Amniotic epithelial cell (primary cell): ENCODE measurements at places on chromosomes 1 and 21.
A peak's percentile ranks its signal among the peaks of the same experiment; 100 is the strongest.

DNA sequence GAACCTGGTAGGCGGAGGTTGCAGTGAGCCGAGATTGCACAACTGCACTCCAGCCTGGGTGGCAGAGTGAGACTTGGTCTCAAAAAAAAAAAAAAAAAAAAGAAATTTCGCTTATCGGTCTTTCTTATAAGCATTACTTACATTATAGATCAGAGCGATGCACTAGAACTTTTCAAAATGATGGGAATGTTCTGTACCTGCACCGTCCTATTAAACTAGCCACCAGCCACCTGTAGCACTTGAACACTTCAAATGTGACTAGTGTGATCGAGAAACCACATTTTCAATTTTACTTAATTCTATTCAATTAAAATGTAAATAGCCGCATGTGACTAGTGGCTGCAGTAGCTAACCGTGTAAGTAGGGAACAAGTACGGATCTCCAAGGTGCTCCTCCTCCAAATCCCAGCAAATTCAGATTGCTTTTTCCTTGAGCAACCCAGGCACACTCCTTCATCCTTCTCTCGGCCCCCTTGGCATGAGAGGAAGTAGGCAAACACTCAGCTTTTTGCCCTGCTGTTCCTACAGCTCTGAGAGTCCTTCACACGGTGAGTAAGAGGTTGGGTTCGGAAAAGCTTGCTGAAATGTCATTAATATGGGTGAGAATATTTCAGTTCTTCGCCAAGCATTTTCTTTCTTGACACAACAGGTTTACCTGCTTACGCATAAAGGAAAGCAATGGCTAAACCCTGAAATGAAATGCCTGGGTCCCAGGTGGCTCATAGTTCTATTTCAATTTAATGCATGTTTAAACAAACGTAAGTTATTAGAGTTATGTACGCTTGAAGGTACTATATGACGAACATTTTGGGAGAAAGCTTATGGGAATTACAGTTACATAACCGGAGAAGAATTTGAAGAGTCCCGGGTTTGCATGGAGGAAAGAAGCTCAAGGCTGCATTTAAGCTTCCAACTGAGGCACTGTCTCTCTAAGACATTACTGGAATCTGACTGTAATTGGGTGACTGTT is 69.5 kb upstream of the HUNK start:
- DNase-seq: no peak

GRCh38 chr1:166858726-166859419 is 17.2 kb downstream of the TADA1 start:
- no peak for DNase-seq

DNA sequence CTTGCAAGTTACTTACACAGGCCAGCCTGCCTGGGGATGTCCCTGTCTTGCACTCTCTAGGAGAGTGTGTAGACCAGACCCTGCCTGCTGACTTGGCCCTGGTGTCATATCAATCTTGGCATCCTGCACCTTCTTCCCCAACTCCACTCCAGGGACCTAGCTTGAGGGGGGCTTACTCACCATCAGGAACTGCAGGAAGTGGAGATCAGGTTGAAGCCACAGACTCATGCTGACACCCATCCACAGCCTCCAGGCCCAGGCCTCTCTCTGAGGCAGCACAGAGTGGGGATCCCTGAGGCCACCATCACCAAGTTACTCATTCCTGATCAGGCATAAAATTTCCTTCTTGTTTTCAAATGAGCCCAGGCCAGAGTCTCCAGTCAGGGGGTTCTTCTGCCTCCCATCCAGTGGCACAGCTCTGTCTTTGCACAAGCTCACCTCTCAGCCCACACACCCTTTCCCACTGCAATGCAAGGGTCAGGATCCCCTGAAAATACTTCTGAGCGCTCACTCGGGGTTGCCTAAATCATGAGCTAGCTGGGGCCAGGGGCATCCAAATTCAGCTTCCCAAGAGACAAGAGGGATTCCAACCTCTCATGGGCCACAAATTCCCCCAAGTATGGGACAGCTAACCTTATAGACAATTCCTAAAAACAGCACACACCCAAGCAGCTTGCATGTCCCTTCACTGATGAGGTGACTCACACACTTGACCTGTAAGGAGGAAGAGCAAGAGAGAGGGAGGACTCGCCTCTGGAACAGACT is 33.5 kb downstream of the CSMD2 start:
- DNase-seq: no peak

DNA sequence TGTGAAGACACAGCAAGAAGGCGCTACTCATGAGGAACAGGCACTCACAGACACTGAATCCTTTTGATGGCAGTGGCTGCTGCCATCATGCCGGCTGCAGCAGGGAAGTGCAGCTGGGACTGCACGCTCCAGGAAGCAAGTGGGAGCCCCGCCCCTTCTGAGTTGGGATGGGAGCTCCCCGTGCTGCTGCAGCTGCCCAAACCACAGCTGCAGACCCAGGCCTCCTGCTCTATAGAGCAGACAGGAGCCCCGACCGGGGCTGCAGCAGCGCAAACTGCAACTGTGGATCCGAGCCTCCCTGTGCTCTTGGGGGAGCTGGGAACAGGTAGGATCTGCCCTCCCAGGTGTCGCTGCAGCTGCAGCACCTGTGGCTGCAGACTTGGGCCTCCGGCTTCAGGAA is 65.2 kb upstream of the MARK1 start:
- no peak for DNase-seq

- DNase-seq: no peak
Measured at GRCh38 chr1:81050390-81050789, 750.3 kb upstream of the ADGRL2 start.

DNA sequence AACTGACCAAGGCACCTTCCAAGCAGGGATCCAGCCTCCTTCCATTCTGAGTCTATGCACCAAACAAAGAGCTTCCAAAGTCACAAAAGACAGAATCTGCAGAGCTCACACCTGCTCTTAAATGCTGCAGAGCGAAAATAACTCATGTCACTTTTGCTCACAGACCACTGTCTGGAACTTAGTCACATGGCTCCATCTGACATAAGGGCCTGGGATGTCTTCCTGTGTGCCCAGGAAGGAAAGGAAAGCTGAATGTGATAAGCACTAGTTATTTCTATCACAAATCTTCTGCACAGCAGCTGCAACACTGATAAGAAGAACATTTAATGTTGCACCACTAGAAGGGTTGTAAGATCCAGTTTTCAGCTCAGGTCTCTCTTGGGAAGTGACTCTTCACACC is 39.5 kb upstream of the SGIP1 start:
- no peak for DNase-seq

DNA sequence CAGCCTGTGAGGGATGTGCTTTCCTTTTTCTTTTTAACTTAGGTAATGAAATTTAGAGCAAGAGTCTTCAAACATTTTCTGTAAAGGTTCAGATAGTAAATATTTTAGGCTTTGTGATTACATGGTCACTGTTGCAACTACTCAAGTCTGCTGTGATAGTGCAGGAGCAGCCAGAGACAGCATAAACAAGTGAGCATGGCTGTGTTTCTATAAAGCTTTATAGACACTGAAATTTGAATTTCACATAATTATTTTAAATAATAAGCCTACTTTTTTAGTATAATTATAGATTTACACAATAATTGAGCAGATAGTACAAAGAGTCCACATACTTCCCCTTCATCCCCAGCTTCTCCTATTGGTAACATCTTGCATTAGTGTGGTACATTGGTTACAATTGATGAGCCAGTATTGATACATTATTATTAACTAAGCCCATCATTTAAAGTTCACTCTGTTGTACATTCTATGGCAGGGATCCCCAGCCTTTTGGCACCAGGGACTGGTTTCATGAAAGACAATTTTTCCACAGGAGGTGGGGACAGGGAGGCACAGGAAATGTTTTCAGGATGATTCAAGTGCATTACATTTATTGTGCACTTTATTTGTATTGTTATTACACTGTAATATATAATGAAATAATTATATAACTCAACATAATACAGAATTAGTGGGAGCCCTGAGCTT is 3.0 kb downstream of the ATF6 start:
- DNase-seq: no peak

DNA sequence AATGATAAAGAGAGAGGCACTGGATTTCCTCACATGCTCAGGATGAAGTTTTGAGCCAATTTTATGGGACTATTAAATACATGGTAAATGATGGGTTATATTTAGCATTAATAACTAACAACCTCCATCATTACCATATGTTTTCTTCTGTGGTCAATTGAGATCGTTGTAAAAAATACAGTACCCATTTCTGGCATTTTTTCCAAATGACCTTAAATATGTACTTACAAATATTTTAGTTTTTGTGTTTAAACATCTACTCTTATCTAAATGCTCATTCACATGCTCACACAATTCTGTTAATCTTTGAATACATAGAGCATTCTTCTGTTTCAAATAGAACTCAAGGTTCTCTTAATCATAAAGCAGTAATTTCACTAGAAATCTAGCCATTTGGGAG is 330.0 kb upstream of the BRINP3 start:
- no peak for DNase-seq

DNA sequence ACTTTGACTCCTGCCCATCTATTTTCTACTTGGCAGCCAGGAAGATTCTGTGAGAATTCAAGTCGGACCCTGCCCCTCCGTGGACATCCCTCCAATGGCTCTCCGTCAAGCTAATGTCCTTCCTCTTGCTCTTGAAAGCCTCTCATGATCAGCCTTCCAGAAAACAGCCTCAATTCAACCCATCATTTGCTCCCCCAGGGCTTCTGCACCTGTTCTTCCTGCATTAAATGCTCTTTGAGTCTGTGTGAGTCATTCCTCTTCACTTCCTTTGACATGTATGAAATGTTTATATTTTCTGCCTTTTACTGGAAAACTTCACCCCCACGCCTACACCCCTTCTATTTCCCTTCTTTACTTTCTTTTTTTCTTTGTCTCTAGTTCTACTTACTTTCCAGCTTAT is 734.1 kb upstream of the ZP4 start:
- DNase-seq: no peak

DNA sequence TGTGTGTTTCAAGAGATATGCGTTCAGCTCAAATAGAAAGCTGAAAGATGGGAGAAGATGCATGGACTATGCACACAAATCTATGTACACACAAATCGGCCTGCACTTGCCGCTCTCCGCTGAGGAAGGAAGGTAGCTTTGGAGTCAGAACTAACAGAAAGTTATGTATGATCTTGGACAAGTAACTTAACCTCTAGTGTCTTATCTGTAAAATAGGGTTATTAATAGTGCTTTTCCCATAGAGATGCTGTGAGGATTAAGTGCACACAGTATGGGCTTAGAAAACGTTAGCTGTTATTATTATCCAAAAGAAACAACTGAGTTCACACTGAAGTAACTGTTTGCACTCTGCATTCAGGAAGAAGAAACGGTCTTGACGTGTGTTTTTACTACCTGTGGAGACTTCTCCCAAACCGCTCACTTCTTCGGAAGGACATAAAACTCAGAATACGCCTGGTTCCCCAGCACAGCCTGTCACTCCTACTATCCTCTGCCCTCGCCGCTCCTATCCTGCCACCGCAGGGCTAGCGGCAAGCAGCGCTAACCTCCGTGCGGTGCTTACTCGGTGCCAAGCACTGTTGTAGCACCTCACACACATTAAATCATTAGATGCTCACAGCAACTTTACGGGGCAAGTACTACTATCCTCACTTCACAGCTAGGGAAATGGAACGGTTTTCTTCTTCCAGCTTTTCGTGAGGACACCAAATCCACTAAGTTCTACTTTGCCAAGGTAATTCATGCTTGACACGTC is 1.3 kb downstream of the TGFBR3 start:
- DNase-seq: peak; percentile 17

DNA sequence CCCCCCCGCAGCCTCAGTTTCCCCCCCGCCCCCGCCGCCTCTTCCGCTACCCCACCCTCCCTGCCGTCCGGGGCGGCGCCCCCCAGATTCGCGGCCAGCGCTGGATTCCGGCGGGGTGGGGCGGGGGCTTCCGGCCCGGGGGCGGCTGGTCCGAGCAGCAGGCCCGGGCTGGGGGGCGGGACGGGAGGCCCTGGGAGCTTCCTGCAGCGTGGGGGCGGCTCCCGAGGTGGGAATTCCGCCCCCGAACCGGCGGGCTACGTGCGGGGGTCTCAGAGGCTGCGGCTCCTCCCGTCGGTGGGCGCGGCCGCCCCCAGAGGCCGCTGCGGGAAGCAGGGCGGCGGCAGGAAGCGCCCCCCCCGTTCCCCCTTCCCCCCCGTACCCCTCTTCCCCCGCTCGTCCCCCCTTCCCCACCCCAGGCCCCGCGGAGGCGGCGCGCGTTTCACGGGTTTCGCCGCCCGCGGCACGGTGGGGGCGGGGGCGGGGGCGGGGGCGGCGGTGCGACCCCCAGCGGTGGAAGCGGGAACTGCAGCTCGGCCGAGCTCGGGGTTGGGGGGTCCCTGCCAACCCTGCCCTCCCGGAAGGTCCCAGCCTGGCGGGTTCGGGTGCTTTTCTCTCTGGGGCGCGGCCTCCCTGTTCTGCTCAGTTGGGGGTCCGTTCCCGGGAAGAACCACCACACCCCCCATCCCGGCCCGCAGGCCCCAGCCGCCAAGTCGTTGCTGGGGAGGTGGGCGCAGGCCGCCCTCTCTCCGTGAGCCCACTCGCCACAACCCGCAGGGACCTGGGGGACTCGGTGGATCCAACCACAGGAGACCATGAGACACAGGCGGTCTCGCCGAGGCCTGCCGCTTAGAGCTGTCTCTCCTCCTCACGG is 76.3 kb downstream of the MORN1 start:
- DNase-seq: peak; percentile 54

DNA sequence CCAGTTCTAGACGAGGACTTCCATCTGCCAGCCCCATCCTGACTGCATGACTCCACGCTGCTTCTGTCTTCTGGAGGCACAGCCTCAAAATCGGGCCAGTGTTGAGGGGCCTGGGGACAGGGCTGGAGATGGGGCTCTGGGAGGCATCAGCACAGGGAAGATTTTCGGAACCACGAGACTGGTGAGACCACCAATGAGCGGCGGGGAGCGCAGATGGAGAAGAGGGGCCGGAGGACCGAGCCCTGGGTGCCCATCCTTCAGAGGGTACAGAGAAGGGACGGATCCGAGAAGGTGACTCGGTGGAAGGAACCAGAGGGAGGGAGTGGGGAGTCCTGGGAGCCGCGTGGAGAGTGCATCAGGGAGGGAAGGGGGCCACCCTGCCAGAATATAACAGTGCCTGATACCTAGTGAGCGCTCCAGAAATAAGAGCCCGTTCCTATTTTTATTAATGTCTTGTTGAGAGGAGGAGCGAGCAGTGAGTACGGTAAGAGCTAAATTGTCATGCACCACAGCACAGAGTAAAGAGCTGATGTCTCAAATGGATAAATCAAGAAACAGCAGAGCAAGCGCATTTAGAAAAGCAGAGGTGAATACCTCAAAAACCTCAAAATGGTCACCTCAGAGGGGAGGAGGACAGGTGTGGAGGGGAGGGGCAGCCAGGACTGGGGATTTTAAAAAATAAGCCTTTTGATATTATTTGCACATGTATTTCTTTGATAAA is 26.2 kb upstream of the KIF26B start:
- no peak for DNase-seq
